ENCODE measurements at places on chromosomes 3 and 15.

GRCh38 chr3:45665101-45665572, 24.1 kb upstream of the SACM1L start:
- DNase-seq = no peak

DNA sequence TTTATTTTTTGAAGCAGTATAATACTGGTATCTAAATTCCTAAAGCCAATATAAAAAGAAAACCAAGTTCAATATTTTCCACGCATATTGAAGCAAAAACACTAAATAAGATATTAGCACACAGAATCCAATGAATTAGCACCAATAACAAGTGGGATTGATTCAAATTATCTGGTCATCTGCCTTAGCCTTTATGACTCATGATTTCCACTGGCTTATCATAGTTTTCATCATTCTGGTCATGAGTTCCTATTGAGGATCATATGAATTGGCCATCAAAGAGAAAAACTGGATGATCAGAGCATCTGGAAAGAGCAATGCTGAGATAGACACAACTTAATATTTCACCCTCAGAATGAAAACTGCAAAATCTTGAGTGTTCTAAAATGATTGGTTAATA, 809.9 kb downstream of the MCTP2 start:
- DNase-seq = no peak

DNA sequence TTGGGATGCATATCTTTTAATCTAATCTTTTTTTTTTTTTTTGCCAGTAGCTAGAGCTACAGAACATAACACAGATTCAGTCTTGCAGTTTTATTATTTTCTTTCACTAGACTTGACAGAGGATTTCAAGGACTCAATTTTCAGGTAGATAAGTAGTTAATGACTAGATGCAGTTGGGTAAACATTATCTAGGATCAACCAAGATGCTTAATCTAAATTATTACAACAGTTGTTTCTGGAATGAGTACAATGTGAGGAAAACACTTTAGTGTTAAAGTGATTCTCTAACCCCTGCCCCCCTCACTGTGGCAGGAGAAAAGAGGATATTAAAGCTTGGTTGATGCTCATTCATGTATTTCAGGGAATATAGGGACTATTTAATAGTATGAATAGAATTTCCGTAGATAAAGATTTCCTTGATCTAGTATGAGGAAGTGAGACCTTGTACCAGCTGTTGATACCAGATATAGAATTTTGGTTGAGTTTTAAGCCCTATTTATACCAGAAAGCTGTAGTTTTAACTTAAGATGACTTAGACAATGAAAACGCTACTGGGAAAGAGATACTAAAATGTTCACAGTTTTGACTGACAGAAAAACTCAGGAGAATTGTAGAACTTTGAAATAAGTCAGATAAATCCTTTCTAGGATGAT, 389.0 kb upstream of the C2CD4B start:
- DNase-seq = no peak

GRCh38 chr15:72536506-72536905, 62.4 kb downstream of the ARIH1 start:
- no peak for DNase-seq

DNA sequence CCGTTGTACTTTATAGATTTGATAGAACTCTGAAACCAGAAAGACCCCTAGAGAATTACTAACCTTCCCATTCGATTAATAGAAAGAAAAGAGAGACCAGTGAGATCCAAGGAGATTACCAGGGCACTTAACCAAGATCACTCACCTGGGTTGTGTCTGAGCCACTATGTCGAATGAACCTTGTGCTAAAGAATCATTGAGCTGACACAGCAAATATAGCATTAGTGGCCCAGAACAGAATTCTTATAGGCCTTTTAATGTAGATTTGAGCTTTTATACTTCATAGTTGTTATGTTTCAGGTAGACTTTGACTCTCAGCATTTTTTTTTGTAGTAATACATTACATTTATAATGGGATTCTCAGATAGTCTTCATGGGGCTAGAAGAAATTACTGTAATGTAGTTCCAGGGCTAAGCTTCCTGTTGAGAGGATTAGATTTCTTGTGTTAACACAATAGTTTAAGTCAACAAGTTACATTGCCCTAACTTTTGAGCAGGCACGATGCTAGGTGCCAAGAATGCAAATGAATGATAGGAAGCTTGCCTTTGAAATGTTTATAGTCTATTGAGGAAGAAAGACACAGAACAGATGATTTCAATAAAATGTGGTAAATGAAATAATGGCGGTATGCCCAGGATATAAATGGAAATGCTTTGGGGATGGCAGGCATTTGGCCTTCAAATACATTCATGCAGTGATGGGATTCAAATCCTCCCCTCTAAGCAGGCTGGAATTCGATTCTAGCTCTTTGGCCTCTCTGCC, 24.4 kb upstream of the ABHD10 start:
- no peak for DNase-seq

GRCh38 chr15:65089206-65089824, 12.8 kb downstream of the KBTBD13 start:
- no peak for DNase-seq

DNA sequence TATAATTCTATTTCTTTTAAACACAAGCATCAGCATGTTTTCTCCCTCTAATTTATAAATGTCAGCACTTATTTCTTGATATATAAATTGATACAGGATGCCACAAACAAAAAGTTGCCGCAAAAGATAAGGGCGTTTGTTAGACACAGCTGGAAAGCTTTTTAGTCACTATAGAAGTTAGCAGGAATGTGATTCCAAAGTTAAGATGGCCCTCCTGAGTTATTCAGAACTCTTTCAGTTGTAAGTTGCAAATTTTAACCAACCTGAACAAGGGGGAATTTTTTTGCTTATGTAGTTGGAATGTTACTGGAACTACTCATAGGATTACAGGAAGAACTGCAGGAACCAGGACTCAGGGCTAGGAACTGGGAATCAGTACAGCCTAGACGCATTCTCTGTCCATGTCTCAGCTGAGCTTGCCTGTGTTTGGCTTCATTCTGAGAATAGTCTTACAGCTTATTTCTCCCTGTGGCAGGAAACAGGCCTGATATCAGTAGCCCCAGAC, 166.3 kb downstream of the VGLL4 start:
- DNase-seq = no peak

DNA sequence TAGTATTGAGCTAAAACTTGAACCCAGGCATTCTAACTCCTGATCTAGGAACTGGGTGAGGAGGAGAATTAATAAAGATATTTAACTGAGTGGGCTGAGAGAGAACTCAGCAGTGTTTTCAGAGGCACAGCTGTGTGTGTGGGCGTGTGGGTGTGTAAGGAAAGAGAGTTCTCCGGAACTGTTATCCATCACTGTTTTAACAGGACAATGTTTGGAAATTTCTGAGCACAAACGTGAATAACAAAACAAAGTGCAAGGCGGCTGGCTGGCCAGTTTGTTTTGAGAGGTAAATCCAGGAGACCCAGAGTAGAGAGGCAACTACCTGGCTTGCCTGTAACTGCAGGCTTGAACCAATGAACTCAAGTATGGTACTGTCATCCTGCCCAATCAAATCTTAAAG, 5.0 kb upstream of the PTPN9 start:
- no peak for DNase-seq

GRCh38 chr15:75167588-75168350, 33.9 kb upstream of the C15orf39 start:
- no peak for DNase-seq

GRCh38 chr3:171556148-171556547, 95.9 kb upstream of the TNIK start:
- DNase-seq = no peak

- DNase-seq = no peak
These were observed 9.6 kb downstream of the DENND6A start for GRCh38 chr3:57683286-57683685.

DNA sequence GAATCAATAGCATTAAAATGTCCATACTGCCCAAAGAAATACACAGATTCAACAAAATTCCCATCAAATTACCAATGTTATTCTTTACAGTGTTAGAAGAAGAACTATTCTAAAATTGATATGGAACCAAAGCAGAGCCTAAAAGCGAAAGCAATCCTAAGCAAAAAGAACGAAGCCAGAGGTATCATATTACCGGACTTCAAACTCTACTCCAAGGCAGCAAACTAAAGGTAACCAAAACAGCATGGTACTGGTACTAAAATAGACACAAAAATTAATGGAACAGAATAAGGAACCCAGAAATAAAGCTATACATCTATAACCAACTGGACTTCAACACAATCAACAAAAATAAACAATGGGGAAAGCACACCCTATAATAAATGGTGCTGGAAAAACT, 167.5 kb downstream of the ADAMTS9 start:
- no peak for DNase-seq

DNA sequence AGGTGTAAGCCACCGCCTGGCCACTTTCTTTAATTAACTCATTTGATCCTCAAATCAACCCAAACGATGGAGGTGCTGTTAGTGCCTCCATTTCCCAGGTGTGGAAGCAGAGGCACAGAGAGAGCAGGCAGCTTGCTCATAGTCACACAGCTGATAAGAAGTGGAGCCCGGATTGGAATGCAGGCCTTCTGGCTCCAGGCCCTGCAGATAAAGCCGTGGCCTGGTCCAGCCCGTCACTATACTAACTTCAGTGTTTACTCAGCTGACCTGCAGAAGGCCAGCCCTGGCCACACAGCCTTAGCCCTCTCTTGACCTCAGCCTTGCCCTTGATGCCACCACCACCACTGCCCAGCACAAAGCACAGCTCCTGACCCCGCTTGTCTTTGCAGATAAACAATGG, 116.7 kb downstream of the NUP210 start:
- no peak for DNase-seq

GRCh38 chr3:64860536-64860870, 172.7 kb upstream of the ADAMTS9 start:
- no peak for DNase-seq

GRCh38 chr3:26118165-26118564, 328.3 kb downstream of the OXSM start:
- no peak for DNase-seq

- DNase-seq = no peak
These were observed 4.8 kb downstream of the SEMA4B start for GRCh38 chr15:90205886-90206285.

GRCh38 chr3:195041871-195042742, 228.9 kb downstream of the XXYLT1 start:
- no peak for DNase-seq

DNA sequence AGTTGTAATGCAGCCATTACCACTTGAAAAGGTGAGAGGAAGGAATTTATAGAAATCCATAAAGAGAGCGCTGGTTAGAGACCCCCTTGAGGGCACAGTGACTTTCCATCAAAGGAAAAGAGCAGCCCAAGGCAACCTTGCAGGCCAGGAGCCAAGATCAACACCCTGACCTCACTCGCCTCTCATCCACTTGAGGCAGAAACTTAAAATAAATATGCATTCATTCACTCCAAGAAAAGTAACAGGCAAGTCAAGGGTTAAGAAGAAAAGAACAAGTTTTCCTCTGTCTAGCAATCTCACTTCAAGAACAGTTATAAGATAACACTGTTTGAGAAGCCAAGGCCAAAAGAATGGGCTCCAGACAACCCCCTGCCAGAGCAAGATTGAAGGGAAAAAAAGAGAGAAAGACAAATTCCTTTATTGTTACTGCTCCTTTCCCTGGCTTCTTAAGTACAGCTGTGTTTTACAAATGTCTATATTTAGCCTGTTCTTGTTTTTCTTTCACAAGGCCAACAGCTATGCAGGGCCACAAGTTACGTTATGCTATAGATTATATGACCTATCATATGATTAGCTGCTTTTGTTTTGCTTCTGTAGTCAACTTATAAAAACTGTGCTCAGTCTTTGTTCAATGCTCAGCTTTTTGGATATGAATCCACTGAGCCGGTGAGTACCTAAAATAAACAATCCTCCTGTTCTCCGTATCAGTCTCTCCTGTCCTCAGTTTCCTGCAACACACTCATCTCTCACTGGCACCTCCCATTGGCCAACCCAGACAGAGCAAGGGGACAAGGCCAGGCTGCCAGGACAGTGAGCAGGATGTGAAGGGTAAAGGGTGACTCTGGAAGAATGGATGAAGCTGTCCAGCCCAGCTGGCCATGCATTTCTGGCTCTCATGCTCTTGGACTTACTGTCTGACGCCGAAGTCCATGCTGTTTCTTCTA, 15.8 kb upstream of the SSUH2 start:
- DNase-seq = no peak

GRCh38 chr3:14445773-14446172, 43.4 kb downstream of the SLC6A6 start:
- no peak for DNase-seq

DNA sequence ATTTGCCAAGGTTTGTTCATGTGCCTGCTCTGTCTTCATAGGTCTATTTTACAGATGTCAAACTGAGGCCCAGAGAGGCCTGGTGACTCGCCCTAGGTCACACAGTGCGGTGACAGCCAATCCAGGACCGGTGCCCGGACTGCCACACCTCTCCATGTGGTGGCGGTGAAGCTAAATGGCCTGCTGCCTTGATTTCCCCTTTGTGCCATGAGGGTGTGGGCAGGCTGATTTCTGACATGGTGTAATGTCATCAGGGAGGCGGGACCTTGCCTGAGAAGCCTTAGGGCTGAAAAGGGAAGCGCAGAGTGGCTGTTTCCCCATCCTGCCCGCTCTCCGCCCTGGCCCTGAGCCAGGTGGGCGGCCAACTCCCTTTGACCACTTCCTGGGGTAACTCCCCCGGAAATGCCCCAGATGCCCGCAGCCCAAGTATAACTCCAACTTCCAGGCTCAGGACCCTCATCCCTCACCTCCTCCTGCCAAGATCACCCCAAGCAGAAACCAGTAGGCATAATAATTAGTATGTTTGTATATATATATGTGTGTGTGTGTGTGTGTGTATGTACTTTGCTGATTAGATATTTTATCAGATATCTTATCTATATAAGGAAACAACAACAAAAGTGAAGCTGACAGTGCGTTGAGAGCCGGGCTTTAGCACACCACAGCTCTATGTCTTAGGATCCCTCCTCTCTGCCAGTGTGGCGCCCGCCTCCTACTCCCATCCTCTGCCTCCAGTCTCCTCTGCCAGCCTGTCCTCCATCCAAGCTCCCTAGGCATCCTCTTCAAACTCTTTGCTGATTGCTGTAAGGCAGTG, 63.9 kb downstream of the IQSEC1 start:
- no peak for DNase-seq

GRCh38 chr3:64687781-64688604, at the start of gene ADAMTS9:
ADAMTS9 (minus strand) TSS chr3:64688000; CDS start chr3:64687657, 343 bp downstream.
- no peak for DNase-seq

DNA sequence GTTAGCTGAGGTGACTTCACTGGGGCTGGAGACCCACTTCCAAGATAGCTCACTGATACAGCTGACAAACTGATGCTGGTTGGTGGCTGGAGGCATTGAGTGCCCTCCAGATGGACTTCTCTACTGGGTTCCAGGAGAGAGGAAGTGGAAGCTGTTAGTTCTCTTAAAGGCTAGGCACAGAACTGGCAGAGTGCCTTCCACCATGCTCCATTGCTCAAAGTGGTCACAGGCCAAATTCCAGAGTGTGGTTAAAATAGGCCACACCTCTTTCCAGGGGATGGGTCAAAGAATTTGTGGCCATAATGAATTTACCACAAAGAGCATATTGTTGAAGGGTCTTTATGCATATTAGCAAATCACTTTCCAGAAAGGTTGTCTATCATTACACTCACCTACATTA, 74.2 kb downstream of the NMD3 start:
- no peak for DNase-seq
